ENCODE measurements at places on chromosomes 11 and 22.

GRCh38 chr11:39412117-39412516 is 2047.3 kb downstream of the LRRC4C start:
- DNase-seq: no peak

- no peak for DNase-seq
Observed at GRCh38 chr11:59254286-59254685, 41.6 kb upstream of the MPEG1 start.

GRCh38 chr11:128783513-128783912 is 83.6 kb downstream of the KCNJ1 start:
- peak; percentile 14 for DNase-seq

GRCh38 chr11:61773356-61773755 is 19.0 kb downstream of the TMEM258 start:
- DNase-seq: no peak

DNA sequence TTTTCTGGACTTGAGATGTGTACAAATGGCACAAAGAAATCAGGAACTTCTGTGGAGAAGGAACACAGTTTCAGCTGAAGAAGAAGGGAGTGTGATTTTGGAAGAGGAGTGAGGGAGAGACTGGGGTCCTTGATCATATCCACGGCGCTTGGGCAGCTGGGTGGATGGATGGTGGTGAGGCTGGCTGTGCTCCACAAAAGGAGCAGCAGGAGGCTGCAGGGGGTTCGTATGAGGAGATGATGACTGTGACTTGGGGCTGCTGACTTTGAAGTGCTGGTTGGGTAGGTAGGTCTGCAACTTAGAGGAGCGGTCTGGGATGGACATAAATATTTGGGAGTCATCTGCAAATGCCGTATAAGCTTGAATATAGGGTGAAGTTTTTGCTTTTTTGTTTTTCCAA is 1.3 kb upstream of the DCHS1 start:
- no peak for DNase-seq

DNA sequence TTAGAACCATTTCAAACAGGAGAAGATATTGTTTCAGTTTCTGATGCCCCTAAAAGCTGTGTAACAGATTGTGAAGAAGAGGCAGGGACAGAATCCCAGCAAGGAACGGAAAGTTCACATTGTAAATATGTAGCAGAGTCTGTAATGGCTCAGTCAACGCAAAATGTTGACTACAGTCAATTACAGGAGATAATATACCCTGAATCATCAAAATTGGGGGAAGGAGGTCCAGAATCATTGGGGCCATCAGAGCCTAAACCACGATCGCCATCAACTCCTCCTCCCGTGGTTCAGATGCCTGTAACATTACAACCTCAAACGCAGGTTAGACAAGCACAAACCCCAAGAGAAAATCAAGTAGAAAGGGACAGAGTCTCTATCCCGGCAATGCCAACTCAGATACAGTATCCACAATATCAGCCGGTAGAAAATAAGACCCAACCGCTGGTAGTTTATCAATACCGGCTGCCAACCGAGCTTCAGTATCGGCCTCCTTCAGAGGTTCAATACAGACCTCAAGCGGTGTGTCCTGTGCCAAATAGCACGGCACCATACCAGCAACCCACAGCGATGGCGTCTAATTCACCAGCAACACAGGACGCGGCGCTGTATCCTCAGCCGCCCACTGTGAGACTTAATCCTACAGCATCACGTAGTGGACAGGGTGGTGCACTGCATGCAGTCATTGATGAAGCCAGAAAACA is 40.8 kb downstream of the IGLL1 start:
- peak; percentile 79 for DNase-seq

DNA sequence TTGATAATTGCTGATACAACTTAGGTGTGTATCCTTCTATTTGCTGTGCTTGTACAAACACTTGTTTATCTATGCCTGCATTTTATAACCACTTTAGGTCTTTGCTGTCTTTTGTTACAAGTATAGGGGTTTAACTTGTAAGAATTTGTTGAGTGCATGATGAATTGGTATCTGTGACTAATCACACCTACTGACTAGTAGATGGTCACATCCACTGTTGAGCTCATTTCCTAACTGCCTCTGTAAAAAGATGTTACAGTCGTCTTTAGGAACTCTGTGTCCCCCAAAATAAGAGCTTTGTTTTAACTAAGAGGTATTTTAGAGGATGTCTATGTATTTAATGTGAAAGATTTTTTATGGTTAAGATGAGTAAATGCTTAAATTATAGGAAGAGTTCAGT is 60.5 kb downstream of the HIPK3 start:
- DNase-seq: no peak

DNA sequence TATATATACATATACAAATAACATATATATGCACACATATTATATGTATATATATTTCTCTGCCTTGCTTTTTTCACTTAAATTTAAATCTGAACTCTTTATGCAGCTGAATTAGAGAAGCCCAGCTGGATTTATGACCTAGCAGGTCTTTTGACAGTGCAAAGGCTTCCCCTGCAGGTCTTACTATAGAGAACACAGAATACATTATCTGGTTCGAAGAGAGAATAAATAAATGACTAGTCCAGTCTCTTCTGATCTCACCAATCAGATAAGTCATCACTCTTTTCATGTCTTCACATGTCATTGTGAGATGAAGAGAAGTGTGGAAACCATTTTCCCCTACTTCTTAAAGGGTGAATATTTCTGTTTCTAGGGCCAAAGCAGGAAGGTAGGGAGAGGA is 58.2 kb downstream of the OR10A6 start:
- DNase-seq: no peak

DNA sequence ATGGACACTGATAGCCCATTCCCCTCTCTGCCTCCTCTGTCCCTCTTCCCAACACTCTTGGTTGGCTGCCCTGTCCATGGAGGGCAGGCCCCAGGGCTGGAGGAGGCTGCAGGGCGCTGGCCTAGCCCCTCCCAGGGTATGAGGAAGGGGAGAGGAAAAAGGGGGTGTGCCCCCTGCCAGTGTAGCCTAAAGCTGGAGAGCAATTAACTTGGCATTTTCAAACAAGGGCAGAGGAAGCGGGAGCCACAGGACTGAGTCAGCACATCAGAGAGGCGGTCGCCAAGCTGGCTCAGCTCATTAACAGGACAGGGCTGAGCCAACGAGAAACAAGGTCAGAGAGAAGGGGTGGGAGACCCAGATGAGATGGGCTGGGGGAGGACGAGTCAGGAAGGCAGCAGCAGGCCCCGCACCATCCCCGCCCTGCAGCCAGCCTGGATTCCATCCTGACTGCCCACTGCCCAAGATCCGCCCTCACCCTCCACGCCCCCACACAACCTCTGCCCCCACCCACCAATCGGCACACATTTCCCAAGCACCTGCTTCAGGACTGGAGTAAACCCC is 76.3 kb downstream of the BUD13 start:
- no peak for DNase-seq

DNA sequence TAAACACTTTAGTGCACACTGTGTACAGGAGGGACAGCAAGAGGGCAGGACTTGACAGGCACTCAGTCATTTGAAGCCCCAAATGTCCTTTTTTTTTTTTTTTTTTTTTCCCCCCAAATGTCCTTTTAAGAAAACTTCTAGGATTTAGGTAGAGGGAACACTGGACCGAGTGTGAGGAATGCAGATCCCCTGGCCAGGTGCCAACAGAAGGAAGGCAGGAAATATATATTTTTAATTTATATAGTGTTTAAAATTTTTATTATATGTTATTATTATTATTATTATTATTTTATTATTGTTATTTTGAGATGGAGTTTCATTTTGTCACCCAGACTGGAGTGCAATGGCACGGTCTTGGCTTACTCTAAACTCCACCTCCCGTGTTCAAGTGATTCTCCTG is 35.5 kb downstream of the ARHGAP8 start:
- no peak for DNase-seq

GRCh38 chr11:43874738-43875137 is 5.9 kb upstream of the ALKBH3 start:
- no peak for DNase-seq

GRCh38 chr11:76825726-76826396 is 34.9 kb upstream of the ACER3 start:
- no peak for DNase-seq
